ENCODE measurements at places on chromosomes 3 and 15.

GRCh38 chr3:152621006-152621868 lies 213.7 kb upstream of the P2RY1 start:
- no peak for DNase-seq

DNA sequence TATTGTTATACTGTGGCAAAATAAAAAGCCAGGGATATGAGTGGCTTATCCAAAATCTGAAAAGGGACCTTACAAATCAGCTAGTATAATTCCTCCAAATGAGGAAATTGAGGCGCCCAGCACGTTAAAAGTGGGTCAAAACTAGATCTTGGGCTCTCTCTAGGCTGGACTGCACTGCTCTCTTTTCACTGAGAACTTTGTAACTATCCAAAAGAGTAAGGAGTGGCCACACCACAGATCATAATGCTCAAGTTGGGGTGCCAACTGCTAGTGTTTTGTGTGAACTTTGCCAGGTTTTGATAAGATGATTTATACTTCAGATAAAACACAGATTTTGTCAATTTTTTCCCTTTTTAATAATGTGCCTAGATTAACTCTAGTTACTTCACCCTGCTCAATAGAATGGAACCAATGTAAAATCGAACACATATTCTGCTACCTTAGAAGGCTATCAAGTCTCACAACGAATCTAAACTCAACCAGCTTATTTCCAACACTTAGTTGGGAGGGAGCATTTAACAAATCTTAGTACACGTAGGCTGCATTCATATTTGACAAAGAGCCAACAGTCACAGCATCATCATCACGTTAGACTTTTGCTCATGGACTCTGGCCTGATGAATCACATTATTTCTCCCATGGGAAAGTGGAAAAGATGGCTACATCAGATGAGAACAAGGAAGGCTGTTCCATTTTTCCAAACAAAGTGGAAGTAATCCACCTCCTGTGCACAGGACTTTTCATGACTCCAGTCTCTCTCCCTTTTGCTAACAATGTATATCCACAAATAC lies 64.4 kb downstream of the ABI3BP start:
- DNase-seq: no peak

GRCh38 chr15:53536479-53537120 lies 222.9 kb downstream of the WDR72 start:
- no peak for DNase-seq

- DNase-seq: no peak
Observed at GRCh38 chr15:101390060-101390459, 95.0 kb upstream of the SNRPA1 start.

DNA sequence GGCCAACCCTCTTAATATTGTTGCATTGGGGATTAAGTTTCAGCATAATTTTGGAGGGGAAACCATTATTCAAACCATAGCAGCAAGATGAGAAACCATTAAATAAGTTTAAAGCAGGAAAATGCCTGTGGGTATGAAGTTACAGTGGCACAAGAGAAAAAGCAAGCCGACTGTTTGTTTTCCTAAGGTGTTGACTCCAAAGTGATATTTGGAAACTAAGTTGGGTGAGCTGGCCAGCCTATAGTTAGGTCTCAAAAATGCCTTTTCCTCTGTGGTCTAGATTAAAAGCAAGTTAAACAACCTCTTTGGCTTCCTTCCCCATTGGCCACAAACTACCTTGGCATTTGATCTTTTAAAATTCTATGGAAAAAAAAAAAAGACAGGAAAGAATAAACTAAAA lies 419.8 kb upstream of the AZI2 start:
- DNase-seq: no peak

DNA sequence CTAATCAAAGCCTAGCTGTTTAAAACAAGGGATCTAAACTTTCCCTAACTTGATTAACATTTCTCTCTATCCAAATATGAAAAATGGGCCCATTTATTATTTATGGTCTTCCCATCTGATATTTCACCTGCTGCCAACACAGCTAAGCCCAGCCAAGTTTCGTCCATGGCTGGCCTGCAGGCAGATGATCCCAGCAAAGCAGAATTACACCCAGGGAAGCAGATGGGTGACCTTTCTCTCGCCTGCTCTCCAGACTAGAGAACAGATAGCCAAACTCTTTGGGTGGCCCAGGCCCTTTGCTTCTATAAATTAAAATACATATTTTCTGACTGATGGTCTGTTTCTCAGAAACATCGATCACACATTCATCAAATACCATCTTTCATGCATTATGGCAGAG lies 1038.8 kb downstream of the AGBL1 start:
- no peak for DNase-seq

GRCh38 chr15:96585484-96586386 lies 255.2 kb downstream of the NR2F2 start:
- no peak for DNase-seq

DNA sequence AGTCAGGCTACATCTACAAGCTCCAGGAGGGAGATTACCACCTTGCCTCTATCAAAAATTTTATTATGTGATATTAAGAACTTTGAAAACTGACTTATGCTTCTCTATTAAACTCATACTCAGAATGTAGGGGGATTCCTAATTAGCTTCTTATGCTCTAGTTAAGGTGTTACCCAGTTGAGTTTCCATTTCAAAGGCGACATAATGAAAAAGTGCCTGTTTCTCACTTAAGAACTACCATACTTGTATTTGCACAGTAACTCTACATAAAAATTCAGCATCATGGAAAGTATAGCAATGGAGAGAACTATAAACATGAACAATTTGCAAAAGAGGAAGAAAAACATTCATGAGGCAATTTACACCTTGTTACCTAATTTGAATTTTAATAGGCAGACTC lies 739.1 kb downstream of the ZPLD1 start:
- DNase-seq: no peak

- no peak for DNase-seq
Observed at GRCh38 chr15:77239882-77240608, 169.1 kb upstream of the TSPAN3 start.

DNA sequence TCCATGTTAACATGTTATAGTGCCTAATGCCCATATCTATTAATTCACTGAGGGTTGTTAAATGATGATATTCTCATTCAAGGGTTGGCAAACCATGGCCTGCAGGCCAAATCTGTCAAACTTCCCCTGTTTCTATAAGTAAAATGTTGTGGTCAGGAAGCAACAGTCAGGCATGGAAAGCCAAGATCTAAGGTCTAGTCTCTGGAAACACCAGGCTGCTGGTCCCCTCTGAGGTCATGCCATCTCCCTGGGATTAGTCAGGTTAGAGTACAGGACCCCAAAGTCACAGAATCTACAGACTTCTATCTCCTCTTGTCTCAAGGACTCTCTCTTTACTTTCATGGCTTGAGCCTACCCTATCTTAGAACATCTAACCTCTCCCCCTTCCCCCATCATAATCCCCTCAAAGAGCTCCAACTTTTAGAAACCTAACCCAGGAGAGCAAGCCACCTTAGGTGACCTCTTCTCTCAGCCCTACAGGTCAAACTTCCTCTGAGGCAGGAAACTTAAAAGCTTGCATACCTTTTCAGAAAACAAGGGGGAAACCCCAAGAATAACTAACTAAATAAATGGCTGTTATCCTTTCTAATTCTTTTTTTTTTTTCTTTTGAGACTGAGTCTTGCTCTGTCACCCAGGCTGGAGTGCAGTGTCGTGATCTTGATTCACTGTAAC lies 15.3 kb upstream of the HERC1 start:
- no peak for DNase-seq

GRCh38 chr15:96693515-96693914 lies 363.0 kb downstream of the NR2F2 start:
- no peak for DNase-seq

DNA sequence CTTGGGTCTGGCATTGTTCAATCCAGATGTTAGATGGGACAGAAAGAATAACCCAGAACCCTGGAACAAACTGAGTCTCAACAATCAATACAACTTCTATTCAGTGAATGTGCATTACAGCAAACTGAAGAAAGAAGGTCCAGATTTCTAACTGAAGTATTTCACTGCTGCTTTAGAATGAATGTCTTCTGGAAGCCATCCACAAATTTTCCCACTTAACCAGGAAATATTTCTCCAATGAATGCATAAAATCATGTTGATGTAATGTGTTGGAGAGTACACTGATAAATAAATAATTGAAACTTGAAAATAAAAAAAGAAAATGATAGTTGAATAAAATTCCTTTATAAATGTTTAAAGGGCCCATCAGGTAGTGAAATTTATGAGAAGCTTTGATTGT lies 658.6 kb downstream of the ZBBX start:
- DNase-seq: no peak

DNA sequence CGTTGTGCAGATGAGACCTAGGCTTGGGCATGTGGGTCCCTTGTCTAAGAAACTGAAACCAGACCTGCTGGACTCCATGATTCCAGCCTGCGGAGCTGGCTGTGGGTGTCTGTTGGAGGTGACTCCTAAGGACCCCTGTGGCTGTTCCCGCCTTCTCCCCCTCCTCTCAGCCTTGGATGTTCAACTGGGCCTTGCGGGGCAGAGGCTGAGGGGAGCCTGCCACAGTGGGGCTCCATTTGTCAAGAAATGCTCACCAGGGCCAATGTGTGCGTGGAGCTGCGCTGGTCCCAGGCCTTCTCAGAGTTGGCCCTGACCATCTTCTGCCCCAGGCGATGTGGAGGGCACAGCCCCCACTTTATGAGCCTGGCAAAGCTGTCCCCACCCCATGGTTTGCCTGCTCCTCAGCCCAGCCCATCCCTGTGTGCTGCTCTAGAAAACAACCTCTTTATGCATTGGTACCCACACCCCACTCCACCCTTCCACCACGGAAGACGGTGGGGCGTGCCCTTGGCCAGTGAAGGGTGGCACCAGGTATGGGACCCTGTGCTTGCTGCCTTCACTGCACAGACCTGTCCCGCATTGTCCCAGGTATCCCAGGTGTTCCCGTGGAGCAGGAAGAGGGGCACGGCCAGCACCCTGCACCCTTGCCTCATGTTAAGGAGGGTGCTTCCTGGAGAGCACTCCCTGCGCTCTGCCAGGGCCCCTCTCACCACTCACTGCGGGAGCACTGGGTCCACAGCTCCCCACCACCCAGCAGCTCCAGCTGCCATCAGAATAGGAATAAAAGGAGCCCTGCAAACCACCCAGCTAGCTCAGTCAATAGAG lies 7.9 kb downstream of the MESP2 start:
- no peak for DNase-seq

- DNase-seq: no peak
Observed at GRCh38 chr3:138136201-138136600, 4.0 kb upstream of the A4GNT start.

- DNase-seq: no peak
Observed at GRCh38 chr3:50525987-50526386, 22.6 kb upstream of the CACNA2D2 start.

DNA sequence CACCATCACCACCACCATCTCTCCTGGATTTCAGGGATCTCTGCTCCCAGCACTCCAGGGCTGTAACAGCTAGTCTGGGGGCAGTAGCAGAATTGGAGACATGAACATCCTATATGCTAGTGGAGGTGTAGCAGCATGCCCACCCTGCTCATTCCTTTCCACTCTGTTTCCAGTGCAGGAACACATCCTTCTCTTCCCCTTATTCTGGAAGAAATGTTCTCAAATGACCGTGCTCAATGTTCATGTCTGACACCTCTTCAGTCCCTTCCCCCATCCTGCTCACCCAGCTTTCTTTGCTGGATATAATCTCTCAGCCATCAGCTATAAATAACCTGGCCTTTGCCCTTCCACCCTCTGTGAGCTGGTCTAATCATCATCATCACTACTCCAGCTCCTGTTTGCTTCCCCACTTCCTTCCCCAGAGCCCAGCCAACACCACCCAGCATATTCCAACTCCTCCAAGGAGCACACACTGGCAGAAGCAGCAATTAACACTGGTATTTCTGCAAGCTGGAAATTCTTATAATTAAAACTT lies 31.1 kb downstream of the DCLK3 start:
- no peak for DNase-seq

DNA sequence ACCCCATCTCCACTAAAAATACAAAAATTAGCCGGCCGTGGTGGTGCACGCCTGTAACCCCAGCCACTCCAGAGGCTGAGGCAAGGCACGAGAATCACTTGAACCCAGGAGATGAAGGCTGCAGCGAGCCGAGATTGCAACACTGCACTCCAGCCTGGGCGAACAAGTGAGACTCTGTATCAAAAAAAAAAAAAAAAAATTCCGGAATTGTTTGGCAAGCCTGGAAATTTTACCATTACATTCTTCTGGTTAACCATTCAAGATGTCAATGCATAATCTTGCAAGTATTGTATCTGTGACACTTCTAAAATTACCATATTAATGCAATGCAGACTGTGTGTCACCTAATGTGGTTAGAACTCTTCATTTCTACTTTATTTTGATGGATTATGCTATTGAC lies 67.0 kb downstream of the CSNK1G1 start:
- no peak for DNase-seq

DNA sequence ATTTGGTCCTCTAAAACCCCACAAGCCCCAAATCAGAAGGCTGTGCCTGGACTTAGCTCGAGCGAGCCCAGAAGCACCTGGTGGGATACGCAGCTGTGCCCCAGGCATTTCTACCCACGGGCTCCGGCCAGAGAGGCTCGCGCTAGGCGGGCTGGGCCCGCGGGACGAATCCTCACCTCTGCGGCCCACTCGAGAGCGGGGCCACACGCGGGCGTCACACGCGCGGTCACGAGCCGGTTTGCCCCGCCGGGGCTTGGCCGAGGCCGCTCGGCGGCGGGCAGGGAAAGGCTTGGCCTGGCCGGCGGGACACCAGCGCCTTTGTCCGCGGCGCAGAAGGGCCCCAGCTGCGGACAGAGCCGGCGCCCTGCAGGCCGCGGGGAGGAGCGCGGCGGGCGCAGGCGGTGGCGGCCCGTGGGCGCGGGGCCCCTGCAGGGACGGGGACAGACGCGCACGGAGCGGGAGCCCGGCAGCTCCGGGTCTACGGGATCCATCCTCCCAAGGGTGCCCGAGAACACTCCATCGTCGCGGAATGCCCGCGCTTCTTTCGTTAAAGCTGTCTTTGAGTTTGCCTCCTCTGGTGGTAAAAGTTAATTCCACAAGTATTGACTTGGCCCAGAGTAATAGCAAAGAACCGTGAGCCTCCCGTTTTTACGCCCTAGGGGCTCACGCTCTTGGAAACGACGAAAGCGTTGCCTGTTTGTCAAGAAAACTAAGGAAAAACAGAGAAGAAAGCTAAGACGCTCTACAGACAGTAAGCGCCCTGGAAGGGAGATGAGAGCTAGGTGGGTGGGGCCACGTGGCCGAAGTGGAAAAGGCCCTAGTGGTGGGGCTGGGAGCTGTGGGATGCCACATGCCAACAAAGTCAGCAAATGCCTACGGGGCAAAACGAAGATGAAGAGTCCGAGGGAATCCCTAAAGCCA lies 26.4 kb downstream of the TYRO3 start:
- DNase-seq: no peak

Data from NCI-H1092 treated with DMSO at 0.1 percent for 48 hours (cell line).